Skin of body (tissue), 3 donors: ENCODE measurements at places on chromosomes 6 and 20. TPM values are rescaled to one million over a fixed set of nuclear protein-coding genes. Genes with fewer than 3 reads are reported as not detected.

Gene OR2B6
- not detected for total RNA-seq

DNA sequence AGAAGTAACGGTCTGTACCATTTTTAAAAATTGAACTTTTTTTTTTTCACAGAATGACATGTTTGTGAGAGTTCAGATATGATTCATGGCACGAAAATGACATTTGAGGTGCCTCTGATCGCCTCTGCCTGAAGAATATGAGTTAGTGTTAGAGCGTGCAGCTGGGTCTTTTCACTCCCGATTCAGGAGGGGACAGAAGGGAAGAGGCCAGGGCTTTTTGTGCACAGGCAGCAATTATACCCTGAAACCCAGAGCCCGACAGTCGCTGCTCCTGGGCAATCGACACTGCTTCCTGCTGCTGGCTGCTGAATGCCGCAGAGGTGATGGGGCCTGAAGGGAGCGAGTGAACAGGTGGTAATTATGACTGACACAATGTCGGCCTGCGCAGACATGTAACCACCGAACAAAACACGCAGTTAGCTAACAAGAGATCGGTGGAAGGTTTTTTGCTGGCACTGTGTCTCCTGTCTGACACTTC lies 652.0 kb upstream of the NOX3 start:
- DNase-seq, result no peak

DNA sequence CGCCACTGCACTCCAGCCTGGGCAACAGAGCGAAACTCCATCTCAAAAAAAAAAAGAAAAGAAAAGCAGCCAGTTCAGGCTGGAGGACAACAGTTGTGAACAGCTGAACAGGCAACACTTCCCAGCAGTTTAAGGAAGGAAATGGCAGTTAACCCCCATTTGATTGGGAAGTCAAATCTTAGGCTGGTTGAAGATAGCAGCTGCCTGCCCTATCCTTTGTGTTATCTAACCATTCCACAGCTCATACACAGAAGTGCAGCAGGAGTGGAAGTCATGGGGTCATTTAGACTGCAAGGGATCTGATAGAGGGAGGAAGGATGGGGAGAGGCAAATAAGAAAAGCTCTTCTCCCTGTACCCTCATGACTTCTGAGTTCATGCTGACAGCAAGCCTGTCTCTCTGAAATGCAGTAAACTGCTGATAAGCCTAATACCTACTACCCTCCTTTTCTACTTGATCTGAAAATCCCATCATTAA lies 35.3 kb downstream of the KCTD20 start:
- DNase-seq, result no peak

- DNase-seq, result no peak
These were observed 6.5 kb downstream of the TCFL5 start for GRCh38 chr20:62855120-62855519.

- DNase-seq, result no peak
These were observed 6.8 kb downstream of the GUCA1A start for GRCh38 chr6:42179945-42180313.

DNA sequence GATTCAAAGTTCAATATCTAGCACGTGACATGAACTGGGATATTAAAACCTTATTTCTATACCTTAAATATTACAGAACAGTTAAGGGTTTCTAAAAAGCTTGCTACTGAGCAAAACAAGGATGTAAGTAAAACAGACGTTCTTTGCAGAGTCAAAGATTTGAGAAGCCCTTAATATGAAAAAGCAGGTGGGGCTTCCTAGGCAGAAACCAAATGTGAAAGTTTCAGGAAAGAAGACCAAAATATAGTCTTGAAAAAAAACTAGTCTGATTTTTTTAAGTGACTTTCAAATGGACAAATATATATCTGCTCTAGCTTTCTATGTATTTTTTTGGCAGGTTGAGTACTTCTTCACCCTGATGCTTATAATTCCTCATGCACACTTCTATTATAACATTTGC lies 63.2 kb downstream of the TNFRSF21 start:
- no peak for DNase-seq

DNA sequence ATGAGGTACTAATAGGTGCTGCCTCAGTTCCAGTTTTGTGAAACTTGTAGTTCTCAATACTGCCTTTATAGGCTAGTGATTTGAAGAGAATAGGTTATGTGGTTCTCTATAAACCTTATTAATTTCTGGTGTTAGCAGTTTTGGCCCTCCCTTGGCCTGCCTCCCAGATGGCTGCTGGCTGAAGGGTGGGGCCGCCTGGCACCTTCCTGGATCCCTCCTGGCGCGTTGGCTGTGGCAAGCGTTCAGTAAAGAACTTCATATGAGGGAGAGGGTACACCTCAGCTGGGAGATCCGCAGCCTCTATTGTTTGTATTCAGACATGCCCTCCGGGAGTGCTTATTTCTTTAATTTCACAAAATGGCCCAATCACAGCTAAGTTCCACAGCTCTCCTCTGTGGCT lies 51.9 kb downstream of the FAM120B start:
- DNase-seq, result no peak

Gene GABRR1
- total RNA-seq, result 0.20 TPM

DNA sequence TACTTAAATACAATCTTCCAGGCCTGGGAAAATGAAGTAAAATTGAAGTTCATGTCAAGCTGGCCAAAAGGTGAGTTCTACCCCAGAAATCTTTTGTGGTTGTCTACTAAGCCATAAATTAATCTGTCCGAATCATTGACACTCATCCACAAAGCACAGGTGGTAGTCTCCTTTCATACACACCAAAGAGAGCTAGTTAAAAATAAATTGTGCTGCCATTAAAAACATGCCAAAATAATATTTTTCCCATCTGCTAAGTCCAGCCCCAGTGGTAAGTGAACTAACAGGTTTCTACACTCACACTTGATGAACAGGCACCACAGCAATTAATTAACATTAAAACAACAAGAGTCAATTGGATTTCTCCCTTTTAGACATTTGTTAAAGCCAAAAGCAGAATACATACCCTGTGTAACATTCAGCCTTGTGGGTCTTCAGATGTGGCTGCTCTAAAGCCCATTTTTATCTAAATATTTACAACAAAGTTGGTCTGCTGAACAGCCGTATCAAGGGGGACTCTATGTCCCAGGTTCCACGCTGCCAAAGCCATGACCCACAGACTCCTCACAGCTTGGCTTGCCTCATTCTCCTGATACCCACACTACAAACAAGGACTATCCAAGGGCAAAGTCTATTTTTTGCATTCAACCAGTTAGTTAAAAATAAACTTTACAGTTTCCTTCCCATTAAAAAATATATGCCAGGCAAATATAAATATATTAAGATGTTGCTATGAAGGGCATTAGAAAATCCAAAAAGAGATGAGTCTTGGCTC lies 490.4 kb downstream of the BMP2 start:
- no peak for DNase-seq

DNA sequence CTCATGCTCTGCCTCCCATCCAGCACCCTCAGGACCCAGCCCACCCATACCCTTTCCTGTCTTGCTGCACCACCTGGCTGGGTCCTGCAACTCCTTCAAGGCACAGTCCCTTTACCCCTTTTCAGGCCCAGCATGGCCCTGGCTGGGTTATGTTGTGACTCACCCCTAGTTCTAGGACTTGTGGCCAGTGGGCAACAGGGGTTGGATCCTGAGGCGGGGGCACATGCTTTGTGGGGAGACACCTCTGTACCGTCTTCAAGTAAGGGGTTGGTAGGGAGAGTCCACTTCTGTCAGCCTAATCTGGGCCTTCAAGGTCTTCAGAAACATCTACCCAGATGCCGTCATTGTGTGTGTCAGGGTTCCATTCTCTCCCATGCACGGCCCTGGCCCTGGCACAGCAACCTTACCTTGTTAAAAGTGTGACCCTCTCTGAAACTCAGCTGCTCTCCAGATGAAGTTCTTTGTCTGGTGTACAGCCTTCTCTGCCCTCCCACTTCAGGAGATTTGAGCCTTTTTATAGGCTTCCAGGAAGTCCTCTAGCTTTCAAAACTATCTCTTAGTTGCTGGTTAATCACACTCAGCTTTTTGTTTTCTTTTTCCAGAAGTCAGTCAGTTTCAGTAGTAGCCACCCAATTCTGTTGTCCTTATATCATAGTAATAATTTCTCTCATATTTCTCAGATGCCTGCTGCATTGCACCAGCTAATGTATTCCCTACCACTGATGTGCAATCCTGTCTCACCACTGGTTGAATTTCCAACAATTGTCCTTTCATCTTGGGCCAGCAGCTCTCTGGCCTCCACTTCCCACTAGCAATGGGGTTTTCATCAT lies 107.3 kb downstream of the NRN1 start:
- DNase-seq, result no peak

DNA sequence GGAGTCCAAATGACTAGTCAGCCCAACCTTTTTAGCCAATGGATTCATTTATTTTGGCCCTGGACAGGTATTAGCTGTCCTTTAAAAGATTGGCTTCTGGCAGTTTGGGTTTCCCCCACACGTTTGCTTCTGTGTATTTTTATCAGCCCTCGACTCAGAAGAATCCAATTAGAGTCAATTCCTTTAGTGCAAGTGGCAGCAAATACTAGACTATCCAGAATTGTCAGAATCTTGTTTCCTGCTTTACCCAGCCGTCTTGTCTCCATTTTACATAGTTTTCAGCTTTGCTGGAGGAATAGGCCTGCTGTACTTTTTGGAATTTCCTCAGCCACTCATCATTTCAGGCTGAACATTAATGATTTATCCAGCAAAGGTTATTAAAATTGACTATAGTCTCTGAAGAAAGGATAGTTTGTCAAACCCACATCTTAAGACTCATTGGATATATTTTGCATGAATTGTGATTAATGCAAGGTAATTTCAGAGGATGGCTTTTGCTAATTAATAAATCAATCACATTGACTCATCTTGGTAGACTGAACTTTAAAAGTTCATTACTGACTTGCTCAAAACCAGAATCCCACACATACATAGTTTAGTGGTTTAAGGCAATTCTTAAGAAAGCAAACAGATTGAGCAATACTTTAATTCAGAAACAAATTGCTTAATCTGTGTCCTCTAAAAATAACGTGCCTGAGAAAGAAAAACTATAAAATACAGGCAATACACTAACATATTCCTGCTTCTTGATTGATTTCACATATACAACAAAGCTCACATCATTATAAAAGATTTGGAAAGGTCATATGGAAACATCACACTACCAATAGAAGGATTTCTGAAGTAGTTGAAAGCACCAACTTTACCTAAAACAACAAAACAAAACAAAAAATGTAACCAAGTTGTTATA lies 62.9 kb upstream of the ZNF217 start:
- no peak for DNase-seq

Gene LAMA5
- total RNA-seq, result 44.2 TPM

Gene SNAI1
- 0.59 TPM for total RNA-seq

GRCh38 chr20:64093013-64093503 lies 8.9 kb upstream of the LKAAEAR1 start:
- DNase-seq, result no peak

GRCh38 chr20:10321138-10321717 lies 102.6 kb downstream of the SNAP25 start:
- DNase-seq, result peak; percentile 11

DNA sequence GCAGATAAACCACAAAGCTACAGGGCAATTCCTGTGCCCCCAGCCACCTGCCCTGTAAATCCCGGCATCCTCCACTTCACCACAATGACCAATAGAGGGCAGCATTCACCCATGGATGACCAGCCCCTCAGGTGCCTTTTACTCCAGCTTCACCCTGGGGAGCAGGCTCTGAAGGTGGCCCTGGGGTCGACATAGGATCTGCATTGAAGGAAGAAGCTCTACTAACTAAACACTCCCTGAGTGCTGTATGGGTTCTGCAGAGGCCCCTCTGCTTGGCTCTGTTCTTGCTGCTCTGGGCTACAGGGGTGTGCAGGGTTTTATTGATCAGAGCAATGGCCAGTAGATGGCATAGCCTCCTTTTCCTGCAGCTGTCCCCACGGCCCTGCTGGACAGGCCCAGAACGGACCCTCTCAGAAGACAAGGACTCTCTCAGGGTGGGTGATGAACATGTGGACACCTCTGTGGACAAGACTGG lies 20.3 kb downstream of the CST4 start:
- DNase-seq, result no peak

- no peak for DNase-seq
These were observed 27.2 kb downstream of the IL17F start for GRCh38 chr6:52216932-52217575.

Gene PERP
- 162 TPM for total RNA-seq

DNA sequence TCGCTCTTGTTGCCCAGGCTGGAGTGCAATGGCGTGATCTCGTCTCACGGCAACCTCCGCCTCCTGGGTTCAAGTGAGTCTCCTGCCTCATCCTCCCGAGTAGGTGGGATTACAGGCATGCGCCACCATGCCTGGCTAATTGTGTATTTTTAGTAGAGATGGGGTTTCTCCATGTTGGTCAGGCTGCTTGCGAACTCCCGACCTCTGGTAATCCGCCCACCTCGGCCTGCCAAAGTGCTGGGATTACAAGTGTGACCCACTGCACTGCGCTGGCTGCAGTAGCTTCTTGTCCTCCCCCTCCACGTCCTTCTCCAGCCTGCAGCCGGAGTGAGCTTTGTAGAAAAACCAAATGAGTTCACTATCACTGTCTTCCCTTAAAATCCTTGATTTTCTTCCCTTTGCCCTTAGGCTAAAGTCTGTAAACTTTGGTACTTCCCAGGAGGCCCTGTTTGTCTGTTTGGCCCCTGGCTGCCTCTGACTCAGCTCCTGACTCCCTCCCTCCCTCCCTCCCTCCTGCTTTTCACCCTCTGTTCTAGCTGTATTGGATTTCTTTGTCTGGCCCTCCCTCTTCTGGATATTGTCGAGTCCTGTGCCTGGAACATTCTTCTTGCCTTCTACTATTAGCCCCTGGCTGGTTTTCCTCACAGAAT lies 12.9 kb downstream of the PARD6B start:
- DNase-seq, result peak; percentile 66

GRCh38 chr6:130111031-130111430 lies 92.7 kb downstream of the L3MBTL3 start:
- DNase-seq, result no peak

GRCh38 chr6:15340775-15341174 lies 94.9 kb downstream of the JARID2 start:
- no peak for DNase-seq

- no peak for DNase-seq
These were observed 104.4 kb downstream of the RNASET2 start for GRCh38 chr6:166851911-166852310.

Gene LY86
- total RNA-seq, result 3.7 TPM
